ENCODE measurements at places on chromosomes 12 and 14. TPM values are rescaled to one million over a fixed set of nuclear protein-coding genes. Genes with fewer than 3 reads are reported as not detected.

Gene RNASE8
- polyA plus RNA-seq = not detected

Gene NKX2-1
- not detected for polyA plus RNA-seq

Gene PDZRN4
- polyA plus RNA-seq = 5.4 TPM

Gene NKX2-8
- not detected for polyA plus RNA-seq

Gene IFT43
- 51.3 TPM for polyA plus RNA-seq

Gene NPC2
- 311 TPM for polyA plus RNA-seq

Gene PPP1R36
- polyA plus RNA-seq = 0.78 TPM

Gene CLEC1B
- polyA plus RNA-seq = 0.86 TPM

Gene C12orf50
- 0.56 TPM for polyA plus RNA-seq

- DNase-seq = no peak
Observed at GRCh38 chr12:62335796-62336195, 75.6 kb downstream of the USP15 start.

DNA sequence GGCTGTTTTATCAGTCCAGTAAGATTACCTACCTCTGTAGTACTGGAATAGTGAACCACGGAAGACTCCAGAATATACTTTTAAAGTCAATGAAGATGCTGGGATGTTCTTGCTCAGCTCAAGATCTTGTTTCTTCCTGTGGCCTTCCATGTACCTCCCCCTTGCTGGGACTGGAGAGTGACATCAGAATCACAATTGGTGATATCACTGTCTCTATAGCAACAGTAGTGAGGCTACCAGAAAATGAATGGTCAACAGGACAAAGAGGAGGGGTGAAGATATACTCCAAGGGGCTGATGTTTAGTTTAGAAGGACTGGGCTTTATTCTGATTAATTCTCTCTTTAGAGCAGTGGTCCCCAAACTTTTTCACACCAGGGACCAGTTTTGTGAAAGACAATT, 3.8 kb downstream of the AKAP3 start:
- DNase-seq = no peak

- DNase-seq = no peak
Observed at GRCh38 chr12:65891987-65892481, 67.8 kb downstream of the HMGA2 start.

- no peak for DNase-seq
Observed at GRCh38 chr14:69268763-69269162, 8.8 kb downstream of the GALNT16 start.

GRCh38 chr12:6113691-6114475, 10.6 kb downstream of the VWF start:
- no peak for DNase-seq

- DNase-seq = no peak
Observed at GRCh38 chr14:64987438-64987767, 708 bp downstream of the FNTB start.

DNA sequence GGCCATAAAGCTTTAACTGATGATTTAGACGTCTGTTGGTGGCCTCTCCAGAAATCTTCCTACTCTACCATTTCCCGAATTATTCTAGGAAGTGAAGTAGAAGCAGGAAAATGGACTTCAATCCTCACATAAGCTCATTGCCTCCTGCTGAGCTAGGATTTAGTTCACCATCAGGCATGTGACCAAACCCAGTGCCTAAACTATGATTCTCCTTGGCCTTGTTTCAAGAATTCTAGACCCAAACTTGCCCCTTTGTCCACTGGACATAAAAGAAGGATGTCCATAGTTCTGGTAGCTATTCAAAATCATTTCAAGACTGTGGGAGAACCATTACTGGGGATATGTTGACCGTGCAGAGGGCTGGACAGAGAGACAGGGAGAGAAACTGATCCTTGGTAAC, 105.8 kb downstream of the C12orf50 start:
- DNase-seq = no peak

GRCh38 chr12:3838076-3838475, 35.1 kb downstream of the PARP11 start:
- no peak for DNase-seq

- no peak for DNase-seq
Observed at GRCh38 chr14:95489214-95490137, 27.0 kb downstream of the SYNE3 start.

GRCh38 chr14:56760164-56760914, 49.9 kb downstream of the OTX2 start:
- DNase-seq = no peak

GRCh38 chr12:84637926-84638325, 274.7 kb downstream of the SLC6A15 start:
- no peak for DNase-seq

DNA sequence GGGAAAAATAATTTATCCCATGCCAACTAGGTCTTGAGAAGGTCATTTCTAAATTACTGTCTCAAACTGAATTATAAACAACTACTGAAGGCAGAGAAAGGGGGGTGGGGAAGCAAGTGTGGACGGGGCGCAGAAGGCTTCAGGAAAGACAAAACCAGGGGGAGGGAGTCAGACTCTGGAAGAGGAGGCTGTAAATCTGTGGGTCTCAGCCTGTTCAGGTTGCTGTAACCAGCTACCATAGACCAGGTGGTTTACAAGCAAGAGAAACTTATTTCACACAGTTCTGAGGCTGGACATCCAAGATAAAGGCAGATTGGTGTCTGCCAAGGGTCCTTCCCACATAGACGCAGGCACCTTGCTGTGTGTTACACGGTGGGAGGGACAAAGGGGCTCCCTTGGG, 39.9 kb upstream of the FZD10 start:
- DNase-seq = no peak

GRCh38 chr12:84495711-84496110, 416.9 kb downstream of the SLC6A15 start:
- DNase-seq = no peak

DNA sequence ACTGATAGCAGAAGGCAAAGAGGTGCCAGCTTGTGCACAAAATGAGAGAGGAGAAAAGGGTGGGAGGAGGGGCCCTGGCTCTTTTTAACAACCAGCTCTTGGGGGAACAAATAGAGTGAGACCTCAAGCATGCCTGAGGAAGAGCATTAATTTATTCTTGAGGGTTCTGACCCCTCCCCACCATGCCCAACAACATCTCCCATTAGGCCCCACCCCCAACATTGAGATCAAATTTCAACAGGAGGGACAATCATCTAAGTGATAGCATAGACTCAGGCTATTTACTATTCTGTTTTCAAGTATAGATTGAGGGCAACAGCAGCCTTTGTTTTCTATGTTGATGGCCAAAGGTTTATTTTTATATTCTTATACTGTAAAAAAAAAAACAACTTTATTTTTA, 59.7 kb downstream of the FUT8 start:
- DNase-seq = peak; percentile 5

GRCh38 chr12:47205532-47206449, 126.0 kb upstream of the AMIGO2 start:
- no peak for DNase-seq

DNA sequence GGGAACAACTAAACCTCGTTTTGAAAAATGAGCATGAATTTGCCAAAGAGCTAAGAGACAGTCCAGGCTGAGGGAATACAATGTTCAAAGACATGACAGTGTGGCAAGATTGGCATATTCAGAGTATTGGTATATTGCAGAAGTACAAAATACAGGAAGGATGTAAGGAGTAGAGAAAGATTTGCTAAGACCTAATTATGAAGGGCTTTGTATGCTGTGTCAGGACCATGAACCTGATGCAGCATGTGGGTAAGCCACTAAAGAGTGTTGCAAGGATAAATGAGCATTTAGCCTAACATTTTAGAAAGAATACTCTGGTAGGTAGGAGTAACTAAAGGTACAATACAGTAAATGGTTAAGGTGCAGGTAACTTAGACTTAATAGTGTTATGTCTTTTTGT, 65.1 kb downstream of the KTN1 start:
- DNase-seq = no peak
